ENCODE measurements at places on chromosomes 6 and 20.

GRCh38 chr6:16987996-16988395 lies 113.9 kb upstream of the STMND1 start:
- no peak for DNase-seq

DNA sequence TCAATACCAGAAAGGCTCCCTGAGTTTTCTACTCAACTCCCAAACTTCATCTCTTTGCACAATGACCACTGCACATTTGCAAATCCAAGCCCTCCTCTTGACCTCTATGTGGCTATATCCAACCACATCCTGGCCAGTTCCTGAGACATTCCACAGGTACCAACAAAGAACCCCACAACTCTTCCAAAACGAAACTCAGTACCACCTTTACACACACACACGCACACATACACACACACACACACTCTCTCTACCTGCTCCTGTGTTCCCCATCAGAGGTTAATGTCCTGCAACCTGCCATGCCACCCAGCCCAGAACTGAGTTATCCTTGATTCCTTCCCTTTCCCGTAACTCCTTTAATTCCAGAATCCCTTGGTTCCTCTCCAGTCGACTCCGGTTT lies 58.5 kb downstream of the CHD6 start:
- DNase-seq = no peak

GRCh38 chr6:7468382-7469081 lies 72.9 kb upstream of the DSP start:
- no peak for DNase-seq

DNA sequence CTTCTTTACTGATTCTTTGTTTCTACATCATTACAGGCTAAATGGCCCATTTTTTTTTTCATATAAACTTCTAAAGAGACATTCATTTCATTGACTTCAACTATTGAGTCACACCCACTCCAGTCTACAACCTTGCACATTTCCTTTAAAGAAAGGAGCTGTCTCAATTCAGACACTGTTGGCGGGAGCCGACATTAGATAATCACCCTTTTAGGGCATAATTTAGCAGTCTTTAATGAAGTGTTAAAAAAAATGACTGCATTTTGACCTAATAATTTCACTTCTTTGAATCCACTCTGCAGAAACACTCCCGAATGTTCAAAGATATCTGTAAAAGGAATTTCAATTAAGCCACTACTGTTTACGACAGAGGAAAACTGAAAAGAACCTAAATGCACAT lies 1.5 kb downstream of the EPM2A start:
- DNase-seq = no peak

GRCh38 chr6:169396554-169397163 lies 143.0 kb upstream of the THBS2 start:
- no peak for DNase-seq

DNA sequence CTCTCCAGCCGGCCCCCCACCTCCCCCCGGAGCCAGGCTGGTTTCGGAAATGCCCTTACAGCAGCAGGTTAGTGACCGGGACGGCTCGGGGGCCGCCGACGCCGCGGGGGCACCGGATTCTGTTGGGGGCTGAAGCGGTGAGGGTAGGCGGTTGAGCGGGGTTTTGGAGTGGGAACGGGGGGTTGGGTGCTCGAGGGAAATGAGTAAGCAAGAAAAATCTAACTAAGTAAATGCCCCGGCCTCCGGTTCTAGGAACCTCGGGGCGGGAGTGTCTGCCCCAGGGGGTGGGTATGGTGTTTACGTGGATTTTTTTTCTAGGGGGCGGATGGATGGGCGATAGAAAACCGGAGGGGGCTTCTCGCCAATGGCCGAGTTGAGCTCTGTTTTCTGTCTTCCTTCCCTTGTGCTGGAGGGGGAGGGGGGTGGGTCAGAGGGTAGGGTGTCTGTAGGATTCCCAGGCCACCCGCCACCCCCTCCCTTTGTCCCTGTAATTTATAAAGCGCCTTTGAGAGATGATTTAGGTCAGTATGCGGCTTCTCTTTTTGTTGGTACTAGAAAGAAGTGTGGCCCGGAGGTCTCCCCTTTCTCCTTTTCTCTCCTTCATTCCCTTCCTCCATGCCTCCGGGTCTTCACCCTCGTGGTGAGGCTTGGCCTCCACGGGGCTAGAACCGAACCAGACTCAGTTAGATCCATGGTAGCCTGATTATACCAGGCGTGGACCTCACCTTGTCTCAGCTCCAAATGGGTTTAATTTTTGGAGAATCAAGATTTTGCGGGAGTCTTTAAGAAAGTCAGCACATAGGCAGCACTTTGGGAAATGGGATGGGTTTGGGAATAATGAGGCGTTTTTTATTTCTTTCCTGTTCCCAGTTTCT lies 2.3 kb downstream of the E2F3 start:
- peak; percentile 55 for DNase-seq

DNA sequence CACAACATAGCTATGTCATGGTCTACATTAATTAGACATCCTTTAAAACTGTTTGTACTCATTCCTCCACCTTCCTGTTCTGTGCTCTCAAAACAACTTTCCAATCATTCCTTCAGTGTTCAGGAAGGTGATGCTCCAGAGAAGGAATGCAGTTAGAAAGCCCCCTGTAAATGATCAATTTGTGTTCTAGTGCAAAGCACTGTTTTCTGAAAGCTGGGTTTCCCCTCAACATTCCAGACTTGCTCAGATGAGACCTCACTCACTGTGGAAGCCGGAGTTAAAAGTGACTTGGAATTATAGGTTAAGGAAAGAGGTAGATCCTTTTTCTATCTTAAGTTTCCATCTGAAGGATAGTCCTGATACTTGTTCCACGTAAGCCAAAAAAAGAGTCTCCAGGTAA lies 95.9 kb downstream of the BMP2 start:
- DNase-seq = no peak

DNA sequence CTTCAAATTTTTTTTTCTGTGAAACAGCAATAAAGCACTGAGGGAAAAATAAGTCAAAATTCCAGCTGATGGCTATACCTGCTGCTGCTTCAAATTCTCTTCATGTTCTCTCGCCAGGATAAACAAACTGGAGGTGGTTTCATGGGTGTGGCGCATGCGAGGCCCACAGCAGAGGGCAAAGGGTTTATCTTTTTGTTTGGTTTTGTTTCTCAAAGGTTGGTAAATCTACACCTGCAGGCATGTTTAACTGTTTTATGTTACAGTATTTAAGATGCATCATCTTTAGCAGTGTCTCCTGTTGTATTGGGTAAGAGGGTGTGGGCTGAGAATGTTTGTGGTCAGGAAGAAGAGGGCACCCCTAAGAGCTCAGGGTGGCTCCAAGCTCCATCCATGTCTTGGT lies 342.2 kb downstream of the CDH26 start:
- no peak for DNase-seq

GRCh38 chr6:21500314-21501020 lies 93.1 kb upstream of the SOX4 start:
- DNase-seq = no peak

DNA sequence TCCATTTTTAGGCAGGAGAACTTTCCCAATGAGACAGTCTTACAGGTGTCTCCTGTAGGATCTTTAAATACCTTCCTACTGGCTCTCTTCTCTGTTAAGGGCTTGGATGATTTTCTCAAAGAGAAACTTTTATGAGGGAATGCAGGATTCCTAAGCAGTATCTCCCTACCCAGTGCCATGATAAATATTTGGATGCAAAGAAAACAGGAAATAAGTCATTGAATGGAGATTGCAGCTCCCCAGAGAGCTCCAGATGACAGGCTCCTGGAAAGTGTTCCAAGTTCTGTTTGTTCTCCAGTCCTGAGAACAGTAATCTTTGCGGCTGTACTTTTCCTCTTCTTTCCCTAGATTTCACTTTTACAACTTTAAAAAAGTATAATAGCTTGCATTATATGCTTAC lies 2.4 kb upstream of the SCGN start:
- DNase-seq = no peak
